ENCODE measurements at places on chromosomes 4 and X.
A peak's percentile ranks its signal among the peaks of the same experiment; 100 is the strongest.

DNA sequence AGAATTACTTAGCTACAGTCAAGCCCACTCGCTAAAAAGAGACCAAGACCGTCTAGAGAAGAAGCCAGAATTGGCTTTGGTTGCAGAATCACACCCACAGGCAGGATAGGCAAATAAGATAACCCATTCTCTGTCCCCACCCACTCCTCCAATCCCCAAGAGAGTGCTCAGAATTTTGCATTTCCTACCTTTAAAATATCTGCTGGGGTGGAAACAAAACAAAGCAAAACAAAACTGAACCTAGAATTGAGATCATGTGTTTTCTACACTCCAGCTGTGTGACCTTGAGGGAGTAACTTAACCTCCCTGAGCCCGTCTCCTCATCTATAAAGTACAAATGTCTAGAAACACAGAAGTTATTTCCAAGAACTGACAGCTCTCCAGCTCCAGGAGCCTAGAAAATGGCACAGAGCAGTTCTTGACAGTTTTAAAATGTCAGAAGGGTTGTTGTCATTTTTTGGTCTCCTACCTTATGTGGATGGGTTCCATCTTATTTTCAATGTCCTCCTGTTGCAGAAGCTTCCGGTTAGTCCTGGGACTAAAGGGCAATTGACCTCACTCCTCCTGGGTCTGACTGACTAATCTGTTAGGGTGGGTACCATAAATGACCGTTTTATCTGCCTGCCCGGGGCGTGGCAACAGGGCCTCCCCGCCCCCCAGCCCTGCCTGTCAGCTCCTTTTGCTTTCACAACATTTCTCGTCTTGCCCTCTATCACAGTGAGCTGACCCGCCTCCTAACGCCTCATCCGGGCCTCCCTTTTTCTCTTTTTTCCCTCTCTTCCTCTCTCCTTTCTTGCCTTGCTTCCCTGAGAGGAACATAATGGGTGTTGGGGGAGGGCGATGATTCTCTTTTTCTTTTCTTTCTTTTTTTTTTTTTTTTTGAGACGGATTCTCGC, 114.0 kb downstream of the RBM47 start:
- no peak for DNase-seq

GRCh38 chr4:123977641-123978081, 581.1 kb downstream of the SPRY1 start:
- DNase-seq, result no peak

DNA sequence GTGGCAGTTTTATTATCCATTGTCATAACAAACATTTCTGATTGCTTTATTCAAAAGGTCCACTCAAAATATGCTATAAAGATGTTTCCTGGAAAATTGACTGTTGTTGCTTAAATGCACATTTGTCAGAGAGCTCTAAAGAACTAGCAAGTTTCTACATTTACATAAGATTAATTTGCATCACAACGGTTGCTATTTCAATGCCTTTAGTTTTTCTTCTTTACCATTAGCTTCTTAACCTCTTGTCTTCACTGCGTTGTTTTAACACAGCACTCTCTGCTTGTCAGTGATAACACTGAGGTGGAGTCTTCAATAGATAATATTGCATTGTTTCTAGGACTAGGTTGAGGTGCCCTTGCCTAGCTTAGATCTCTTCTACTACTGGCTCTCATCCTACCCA, 76.7 kb upstream of the GALNT7 start:
- DNase-seq, result no peak

DNA sequence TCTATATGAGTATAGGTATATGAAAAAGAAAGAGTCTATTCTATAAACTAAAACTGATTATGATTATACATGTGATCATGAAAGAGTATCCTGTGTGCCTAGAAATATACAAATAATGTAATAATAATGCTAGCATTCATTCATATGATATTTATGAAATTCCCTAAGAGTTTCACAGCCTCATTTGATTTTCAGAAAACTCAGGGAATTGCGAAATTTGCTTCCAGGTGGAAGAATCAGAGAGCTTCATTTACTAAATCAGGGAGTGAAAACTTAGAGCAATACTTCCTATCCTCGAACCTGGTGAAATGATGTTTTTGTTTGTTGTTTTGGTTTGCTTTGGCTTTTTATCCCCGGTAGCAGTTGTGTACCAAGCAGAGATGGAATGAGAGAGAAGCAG, 1105.7 kb upstream of the SLIT2 start:
- DNase-seq, result no peak

DNA sequence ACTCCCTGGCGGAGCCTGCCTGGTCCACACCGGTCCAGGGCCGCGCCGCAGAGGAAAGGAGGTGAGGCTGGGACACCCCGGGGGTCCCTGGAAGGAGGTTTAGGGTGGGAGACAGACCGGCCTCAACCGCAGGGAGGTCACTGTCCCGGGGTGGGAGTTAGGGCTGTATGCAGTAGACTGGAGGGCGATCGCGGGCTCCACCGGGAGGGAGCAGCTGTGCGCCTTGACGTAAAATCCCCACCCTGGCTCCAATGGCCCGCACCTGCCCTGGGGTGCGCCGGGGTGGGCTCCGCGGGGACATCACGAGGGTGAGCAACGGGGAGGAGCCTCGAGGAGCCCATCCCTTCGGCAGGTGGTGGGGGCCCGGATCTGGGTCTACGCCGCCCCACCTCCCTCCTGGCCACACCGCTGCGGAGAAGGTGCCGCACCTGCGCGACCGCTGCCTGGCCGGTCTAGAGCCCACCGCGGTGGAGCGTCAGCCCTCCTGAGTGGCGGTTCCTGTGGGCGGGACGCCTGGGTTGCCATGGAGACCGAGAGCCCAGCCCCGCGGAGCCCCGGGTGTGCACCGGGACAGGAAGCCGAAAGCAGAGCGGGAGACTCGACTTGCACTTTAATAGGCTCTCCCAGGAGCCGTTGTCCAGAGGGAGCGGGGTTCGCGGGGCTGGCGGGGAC, 105.1 kb downstream of the ADRA2C start:
- peak; percentile 9 for DNase-seq

GRCh38 chr4:113899271-113900070, 80.0 kb downstream of the ARSJ start:
- no peak for DNase-seq

DNA sequence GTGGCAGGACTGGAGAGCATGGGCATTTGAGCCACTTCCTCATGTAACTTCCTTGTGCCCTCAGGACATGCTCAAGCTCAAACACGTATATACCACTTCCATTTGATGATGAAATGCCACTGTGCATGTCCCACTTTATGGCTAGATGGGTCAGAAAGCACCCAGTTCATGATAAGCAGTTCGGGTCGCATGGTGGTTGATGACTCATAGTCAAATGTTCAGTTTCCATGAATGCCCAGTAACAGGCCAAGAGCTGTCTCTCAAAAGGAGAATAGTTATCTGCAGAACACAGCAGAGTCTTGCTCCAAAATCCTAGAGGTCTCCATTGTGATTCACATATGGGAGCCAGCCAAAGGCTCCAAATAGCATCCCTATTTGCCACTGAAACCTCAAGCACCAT, 48.9 kb upstream of the SPIN3 start:
- DNase-seq, result no peak

- DNase-seq, result no peak
These were observed 979 bp downstream of the EFNB1 start for GRCh38 chrX:68829582-68830418.

Measured in fibroblast of skin of right quadriceps (primary cell).